ENCODE measurements at places on chromosomes 6 and 20.

DNA sequence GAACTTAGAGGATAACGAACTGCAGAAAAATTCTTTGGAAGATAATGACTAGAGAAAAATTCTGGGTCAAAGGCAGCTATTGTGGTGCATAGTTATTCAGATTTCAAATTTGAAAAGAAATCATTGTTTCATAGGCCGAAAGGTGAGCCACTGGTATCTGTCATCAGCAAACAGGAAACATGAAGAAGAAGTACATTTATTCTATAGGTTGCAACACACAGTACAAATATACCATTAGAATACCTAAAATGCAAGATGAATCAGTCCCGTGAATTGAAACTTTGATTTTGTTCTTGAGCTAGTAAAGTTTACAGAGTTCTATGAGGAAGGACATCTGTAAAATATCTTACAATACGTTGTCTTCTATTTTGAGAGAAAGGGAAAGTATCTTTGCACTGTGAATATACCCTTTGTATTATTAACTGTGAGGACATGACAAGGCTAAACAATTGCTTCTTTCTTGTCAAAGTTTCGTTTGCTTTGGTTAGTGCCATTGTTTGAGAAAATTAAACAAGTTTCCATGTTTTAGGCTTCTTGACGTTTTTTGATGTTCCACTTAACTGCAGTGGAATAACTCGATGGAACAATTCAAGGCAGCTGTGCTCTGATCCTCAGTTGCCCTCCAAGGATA, 84.7 kb downstream of the HDGFL1 start:
- DNase-seq = no peak

DNA sequence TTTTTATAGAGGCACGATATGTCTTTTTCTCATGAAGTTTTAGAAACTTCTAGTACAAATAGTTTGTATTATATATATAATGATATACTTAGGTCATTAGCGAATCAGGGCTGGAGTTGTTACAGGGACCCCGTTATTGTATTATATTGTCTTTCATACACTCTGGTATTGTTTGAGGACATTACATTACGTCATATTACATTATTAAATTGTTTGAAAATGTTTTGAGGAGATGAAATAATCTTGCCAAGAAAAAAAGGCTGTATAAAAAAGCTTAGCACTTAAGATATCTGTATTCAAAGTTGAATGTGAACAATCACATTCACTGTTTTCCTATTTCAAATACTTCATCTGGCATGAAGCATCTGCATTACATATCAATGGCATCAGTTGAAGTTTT, 239.6 kb upstream of the ASCC3 start:
- DNase-seq = no peak

- no peak for DNase-seq
These were observed 454.9 kb downstream of the C6orf118 start for GRCh38 chr6:164854526-164854925.

DNA sequence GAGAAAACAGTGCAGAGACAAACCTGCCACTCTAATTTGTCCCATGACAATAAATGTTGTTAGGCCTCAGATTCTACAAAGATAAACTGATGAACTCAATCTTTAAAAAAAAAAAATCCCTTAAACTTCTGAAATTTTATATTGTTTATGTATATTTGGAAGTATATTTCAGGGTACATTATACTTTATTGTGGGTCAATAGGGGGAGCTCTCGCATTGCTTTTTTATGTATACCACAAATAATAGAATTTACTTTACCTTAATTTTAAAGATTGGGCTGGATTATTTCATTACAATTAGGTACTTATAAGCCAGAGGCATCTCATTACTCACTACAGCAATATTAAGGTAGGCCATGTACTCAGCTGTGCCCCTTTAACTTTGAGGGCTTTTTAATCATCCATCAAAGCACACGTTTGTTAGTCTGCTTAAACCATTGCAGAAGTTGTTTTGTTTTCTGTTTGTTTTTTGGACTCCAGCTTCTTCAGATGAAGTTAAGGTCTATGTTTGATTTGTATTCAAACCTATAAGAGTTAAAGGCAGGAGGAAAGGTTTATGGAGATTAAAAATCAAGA, 56.3 kb upstream of the EYA4 start:
- DNase-seq = no peak

DNA sequence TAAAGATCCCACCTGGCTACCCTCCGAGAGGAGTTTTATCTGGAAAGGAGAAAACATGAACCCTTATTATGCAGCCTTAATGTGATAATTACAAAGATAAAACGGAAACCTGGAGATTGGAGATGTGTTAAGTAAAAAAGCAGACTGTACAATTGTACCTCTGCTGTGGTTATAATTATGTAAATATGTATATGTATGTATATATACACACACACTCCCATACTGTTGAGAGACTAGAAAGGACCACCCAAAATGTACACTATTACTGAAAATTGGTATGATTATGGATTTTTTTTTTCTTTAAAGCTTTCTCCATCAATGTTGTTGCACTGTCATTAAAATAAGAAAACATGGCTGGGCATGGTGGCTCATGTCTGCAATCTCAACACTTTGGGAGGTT, 72.1 kb upstream of the BCLAF1 start:
- no peak for DNase-seq

- no peak for DNase-seq
These were observed 148.5 kb downstream of the HDGFL1 start for GRCh38 chr6:22717915-22718314.

GRCh38 chr20:33067806-33068205, 11.6 kb upstream of the BPIFB4 start:
- no peak for DNase-seq

GRCh38 chr20:24210356-24210755, 221.8 kb upstream of the GGTLC1 start:
- no peak for DNase-seq

- no peak for DNase-seq
These were observed 37.0 kb downstream of the SHLD1 start for GRCh38 chr20:5786930-5787795.

Measured in activated T-cell treated with anti-CD3 and anti-CD28 coated beads for 1 hour (primary cell).